Neural progenitor cell (in vitro differentiated cells): ENCODE measurements at places on chromosomes 3 and 15. TPM values are rescaled to one million over a fixed set of nuclear protein-coding genes. Genes with fewer than 3 reads are reported as not detected.

DNA sequence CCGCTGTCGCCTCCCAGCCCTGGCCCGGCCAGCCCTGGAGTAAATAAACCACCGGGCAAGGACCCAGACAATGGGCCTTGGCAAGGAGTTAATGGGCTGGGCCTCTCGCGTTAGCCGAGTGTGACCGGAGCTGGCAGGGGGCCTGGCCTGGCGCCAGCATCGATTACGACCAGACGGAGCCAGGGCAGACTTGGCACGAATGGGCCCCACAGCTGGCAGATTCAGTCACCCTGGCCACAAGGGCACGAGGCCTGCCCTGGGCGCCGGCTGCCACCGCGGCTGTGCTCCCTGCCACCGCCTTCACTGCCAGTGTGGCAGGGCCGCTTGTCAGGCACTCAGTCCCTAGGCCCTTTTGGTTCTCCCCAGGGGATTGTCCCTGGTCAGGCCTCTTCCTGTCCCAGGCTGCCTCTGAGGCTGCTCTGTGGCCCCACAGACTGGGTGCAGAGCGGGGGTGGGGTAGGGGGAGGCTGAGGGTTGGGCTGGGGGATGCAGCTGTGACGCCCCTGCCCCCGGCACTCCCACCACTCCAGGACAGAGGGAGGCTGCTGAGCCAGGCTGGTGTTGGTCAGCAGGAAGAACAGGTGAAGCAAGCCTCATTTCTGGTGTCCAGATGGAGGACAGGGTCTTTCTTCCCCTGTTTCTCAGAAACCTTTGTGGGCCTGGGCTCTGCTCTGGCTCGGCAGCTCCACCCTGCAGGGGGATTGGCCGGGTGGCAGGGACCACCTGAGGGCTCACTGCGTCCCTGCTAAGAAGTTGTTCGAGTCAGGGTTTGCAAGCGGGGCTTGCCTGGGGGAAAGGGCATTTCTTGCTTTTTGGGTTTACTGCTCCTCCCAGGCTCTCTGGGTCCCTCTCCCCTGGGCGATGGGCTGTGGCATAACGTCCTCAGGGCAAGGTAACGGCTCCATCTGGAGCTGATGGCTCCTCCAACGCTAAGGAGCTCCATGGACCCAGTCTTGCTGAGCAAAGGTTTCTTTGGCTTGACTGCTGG lies 30.5 kb upstream of the SRP14 start:
- peak; percentile 87 for DNase-seq

DNA sequence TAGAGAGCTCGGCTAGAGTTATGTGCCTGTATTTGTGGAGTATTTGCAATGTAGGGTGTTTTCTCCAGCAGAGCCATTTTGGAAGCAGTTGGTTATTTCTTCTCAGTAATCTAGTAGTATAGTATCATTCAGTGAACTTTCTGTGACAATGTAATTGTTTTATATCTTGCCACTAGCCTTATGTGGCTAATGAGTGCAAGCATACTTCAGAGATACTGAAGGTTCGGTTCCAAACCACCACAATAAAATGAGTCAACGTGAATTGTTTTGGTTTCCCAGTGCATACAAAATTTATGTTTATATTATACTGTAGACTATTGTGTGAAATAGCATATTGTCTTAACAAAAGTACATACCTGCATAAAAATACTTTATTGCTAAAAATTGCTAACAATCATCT lies 286.9 kb upstream of the TBL1XR1 start:
- DNase-seq, result no peak

- peak; percentile 84 for DNase-seq
These were observed 27.5 kb upstream of the MASP1 start for GRCh38 chr3:187318819-187319616.

DNA sequence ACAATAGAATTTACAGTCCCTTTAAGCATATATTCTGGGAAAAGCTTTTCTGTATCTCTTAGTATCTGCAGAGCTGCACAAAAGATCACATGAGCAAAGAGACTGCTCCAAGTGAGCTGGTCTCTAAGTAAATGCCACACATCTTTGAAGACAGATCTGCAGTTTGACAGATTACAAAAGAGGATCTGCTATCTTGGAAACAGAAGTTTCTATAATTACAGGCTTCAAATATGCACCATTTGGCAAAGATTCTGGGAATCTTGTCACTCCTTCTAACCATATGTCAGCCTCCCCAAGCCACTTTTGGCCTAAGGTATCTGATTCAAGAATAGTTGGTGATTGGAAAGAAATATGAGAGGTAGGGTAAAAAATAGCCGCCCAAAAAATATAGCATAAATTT lies 9.6 kb upstream of the CFAP44 start:
- no peak for DNase-seq

DNA sequence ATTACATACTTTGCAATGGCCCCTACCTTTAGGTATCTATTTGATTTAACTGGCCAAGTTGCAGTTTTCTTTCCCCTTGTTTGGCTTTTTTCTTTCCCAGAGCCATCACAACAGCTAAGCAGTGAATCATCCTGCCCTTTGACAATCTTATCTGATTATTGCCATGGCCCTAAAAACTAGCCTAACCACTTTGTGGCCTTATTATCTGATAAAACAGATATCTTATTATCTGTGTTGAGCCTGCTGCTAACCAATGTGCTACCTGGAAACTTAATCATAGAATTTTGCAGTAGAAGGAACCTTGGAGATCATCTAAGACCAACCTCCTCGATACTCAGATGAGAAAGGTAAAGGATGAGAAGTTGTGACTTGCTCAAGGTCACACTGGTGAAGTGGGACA lies 37.1 kb downstream of the EIF4E3 start:
- no peak for DNase-seq

GRCh38 chr3:34020726-34021680 lies 222.6 kb downstream of the PDCD6IP start:
- no peak for DNase-seq

Gene NPTN
- total RNA-seq, result 84.4 and 110 TPM in 2 replicates

Gene MYL3
- total RNA-seq, result not detected in 2 replicates

DNA sequence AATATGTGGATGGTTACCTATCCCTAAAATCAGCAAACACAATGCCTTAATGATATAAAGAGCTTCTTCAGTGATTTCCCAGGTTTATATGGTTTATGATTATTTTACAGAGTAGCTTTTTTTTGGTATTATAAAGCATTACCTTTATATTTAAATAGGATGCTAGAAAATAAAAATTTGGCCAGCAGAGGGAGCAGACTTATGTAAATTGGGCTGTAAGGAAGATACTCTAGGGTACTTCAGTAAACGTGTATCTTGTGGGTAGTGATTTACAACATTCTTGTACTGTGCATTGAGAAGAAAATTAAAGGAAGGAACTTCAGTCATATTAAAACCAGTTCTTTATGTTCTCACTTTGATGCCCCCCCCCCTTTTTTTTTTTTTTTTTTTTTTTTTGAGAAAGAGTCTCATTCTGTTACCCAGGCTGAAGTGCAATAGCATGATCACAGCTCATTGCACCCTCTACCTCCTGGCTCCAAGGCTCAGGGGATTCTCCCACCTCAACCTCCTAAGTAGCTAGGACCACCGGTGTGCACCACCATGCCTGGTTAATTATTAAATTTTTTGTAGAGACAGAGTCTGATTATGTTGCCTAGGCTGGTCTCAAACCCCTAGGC lies 167.9 kb downstream of the BBX start:
- peak; percentile 61 for DNase-seq

Gene GNB4
- total RNA-seq, result 43.5 and 74.6 TPM in 2 replicates

DNA sequence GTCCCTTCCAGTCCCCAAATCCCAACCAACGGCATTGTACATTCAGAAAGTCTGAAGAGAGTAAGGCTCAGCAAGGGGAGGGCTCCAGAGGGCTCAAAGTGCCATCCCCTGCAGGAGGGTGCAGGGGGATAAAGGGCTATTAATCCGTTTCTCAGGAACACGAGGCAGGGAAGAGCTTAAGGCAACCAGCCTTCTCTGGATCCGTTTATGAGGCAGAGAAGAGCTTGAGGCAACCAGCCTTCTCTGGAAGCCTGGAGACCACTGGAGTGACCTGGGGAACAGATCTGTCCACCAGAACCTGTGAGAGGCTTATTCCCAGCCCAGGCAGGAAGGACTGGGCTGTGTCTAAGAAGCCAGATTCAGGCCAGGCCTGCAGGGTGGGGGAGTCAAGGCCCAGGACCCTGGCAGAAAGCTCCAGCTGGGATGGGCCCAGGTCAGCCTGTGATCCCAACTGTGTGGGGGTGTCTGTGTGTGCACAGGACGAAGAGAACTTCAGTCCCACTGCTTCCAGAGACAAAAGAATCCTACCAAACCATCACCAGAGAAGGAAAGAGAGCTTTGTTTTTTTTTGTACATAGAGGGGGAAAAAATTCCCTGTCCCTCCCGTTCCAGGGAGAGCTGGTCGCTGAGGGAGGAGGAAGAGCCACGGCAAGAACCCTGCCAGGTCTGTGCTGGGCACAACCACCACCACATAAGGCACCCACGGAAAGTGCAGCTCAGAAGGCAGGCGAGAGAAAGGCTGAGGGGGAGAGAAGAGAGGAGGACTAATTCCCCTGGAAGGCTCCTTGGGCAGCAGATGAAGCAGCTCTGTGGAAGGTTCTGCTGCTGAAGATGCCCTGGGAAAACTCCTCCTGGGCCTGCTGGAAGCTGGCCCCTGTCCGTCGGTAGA lies 1.6 kb upstream of the ULK3 start:
- DNase-seq, result peak; percentile 72

DNA sequence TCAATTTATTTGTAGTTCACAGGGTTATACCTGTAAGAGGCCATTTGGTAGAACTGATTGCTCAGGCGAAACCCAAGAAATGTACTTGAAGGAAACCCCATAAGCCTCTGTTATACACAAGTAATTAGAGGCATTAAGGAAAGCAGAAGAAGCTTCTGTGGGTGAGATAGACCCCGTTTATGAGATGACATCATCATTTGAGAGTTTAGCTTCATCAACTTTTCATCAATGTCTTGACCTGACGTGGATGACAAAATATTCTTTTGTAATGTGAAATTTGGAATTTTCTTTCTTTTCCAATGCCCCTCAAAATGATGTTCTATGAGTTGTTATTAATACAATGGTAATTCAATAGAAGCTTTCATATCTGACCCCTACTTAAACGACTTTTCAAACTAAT lies 136.2 kb downstream of the MDFIC2 start:
- no peak for DNase-seq

- no peak for DNase-seq
These were observed 293.0 kb downstream of the UBE2E2 start for GRCh38 chr3:23496165-23496564.

DNA sequence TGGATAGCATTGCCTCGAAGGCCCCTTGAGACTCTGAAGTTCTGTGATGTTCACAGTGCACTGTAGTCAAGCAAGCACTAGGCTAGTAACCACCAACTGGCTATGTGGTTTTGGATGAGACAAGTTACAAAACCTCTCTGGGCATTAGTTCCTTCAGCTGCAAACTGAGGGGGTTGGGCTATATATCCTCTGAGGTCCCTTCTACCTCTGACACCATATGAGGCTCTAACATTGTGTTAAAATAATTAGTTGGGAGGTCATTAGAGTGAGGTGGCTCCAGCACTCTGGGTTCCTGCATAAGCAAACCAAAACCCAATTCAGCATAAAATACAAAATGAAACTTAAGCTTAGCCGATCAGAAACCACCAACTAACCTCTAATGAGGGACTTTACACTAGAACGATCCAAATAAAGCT lies 209.5 kb upstream of the LRRN1 start:
- no peak for DNase-seq

- no peak for DNase-seq
These were observed 127.0 kb downstream of the LIPC start for GRCh38 chr15:58558777-58559176.

- no peak for DNase-seq
These were observed 55.6 kb upstream of the C15orf61 start for GRCh38 chr15:67465196-67465952.

DNA sequence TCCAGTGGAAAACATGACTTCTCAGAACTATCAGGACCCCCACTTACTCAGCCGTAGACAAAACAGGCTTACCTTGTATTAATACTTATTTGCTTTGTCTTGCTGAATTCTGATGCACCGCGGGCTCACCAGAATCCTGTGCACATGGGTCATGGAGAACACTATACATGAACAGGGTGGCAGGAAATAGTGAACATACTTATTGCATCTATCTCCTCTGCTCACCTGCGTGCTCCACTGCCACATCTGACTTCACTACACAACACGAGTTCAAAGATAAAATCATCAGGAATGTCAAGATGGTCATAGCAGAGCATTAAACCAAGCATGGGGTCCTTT lies 10.7 kb upstream of the MAPK6 start:
- DNase-seq, result no peak

Gene GP9
- total RNA-seq, result not detected in 2 replicates

Gene SERPINI2
- total RNA-seq, result not detected in 2 replicates

- no peak for DNase-seq
These were observed 425.2 kb upstream of the TBL1XR1 start for GRCh38 chr3:177622520-177622919.

DNA sequence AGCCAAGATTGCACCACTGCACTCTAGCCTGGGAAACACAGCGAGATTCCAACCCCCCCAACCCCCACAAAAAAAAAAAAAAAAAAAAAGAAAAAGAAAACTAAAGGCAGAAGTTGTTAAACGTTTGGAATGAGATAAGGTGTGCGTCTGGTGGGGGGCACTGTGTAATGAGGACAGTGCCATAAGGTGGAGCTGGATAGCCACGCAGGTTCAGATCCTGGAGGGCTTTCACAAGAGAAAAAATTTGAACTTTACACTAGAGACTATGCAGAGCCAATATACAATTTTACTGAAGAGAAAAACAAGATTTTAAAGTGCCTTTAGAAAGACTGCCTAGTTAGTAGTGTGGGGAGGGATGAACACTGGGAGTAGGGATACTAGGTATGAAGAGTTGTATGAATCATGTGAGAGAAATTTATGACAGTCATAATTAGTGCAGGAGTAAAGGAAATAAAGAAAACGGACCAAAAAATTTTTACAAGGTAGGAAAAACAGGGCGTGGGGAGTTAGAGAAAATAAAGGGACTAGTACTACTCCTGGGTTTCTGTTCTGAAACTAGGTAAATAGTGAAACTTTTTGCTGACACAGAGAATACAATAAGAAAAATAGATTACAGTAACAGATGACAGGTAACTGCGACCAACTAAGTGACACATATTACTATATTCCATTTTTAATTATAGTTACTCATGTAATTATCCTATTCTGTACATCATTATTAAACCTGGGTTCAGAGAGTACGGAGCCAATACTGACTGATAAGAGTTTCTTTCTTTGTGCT lies 108.1 kb downstream of the PEAK1 start:
- DNase-seq, result no peak

DNA sequence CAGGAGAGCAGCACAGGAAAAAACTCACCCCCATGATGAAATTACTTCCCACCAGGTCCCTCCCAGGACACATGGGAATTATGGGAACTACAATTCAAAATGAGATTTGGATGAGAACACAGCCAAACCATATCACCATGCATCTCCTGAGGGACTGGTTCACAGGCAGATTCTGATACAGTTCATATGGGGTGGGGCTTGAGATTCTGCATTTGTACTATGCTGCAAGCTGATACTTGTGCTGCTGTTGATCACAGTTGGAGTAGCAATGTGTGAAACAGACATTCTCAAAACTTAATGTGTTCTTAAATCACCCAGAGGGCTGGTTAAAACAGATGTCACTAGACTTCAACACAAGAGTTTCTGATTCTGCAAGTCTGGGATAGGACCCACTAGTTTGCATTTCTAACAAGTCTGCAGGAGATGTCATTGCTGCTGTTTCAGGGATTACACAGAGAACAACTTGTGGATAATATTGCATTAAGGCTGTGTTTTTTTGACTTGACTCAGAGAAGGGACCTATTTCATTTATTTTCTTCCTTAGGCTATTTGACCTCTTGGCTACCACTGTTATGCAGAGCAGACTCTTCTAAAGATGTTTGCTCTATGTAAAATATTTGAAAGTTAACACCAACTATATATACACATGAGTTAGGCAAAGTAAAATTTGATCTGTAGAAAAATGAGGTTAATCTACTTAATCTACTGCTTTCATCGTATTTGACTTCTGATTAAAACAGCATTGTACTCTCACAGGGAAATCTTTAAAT lies 194.2 kb upstream of the CNTN3 start:
- no peak for DNase-seq

Gene PP2D1
- total RNA-seq, result not detected in 2 replicates
